Fibroblast of skin of right biceps (primary cell): ENCODE measurements at places on chromosomes 16 and 17.

- no peak for DNase-seq
These were observed 5.8 kb upstream of the RAB11FIP4 start for GRCh38 chr17:31385428-31386285.

- DNase-seq = no peak
These were observed 254.3 kb downstream of the WWOX start for GRCh38 chr16:78353640-78354275.

DNA sequence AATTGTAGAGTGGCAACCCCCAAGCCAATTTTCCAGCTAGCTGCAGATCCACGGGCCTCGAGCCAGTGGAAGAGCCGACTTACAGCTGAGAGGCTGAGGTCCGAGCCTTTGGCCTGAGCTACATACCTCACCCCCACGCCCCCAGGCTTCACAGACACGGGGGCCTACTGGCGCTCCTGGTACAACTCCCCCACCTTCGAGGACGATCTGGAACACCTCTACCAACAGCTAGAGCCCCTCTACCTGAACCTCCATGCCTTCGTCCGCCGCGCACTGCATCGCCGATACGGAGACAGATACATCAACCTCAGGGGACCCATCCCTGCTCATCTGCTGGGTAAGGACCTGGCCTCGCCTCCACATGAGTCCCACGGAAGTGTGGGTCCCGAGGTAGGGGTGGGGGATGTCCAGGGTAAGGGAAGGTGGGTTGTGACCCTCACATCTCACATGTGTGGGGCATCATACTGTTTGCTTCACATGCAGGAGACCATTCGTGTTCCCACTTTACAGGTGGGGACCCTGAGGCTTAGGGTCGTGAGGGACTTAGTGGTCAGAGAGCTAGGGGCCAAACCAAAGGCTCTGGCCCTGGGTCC is 3.4 kb downstream of the ACE start:
- no peak for DNase-seq

GRCh38 chr16:709566-710499 is 4.2 kb upstream of the FBXL16 start:
- peak; percentile 84 for DNase-seq

DNA sequence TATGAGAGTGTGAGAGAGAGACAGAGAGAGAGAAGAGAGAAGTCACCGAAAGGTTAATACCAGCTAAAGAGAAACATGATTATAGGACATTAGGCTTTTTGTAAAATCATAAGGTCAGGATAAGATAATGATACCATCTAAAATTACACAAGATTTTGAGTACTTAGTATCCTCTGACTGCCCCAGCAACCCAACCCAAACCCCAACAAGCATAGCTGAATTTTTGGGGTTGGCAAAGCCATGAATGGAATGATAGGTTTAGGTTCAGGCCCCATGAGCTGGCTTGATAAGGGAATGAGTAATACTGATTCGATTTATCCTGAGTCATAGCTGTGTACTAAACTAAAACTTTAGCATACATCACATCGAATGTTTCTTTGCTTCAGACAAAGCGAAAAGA is 259.5 kb downstream of the IRX3 start:
- DNase-seq = peak; percentile 84

- DNase-seq = no peak
These were observed at the start of gene C16orf54 for GRCh38 chr16:29745853-29746345. C16orf54 (minus strand) TSS chr16:29745990; CDS start chr16:29744951, 1,039 bp downstream.

GRCh38 chr17:63848834-63849689 is 6.6 kb upstream of the SMARCD2 start:
- peak; percentile 93 for DNase-seq
